ENCODE measurements at places on chromosomes 16 and 17.

DNA sequence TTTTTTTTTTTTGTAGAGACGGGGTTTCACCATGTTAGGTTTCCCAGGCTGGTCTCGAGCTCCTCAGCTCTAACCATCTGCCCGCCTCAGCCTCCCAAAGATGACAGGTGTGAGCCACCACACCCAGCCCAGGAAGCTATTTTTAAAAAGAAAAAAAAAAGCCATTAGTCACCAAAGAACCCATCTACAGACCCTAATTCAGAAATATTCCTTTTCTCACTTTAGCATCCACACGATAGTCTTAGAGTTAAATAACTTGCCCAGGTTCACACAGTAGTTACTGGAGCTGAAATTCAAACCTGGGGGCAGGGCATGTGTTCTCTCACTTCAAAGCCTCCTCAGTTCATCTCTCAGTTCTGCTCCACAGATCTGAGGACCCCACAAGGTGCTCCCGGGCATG, 70.3 kb upstream of the NOL11 start:
- no peak for DNase-seq

DNA sequence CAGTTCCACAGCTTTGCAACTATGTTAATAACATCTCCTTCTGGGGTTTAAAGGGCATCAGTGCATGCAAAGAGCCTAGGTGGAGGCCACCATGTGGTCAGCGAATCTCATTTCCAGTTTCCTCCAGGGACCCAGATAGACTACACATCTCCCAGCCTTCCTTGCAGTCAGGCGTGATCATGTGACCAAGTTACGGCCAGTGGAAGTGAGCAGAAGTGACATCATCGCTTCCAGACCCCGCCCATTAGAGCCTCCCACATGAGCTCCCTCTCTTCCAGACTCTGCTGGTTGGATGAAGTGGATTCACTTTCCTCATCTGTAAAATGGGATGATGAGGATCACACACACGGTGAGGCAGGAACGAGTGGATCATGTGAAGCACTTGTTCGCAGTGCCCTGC, 27.4 kb upstream of the KDM8 start:
- DNase-seq: no peak

GRCh38 chr17:64739316-64740058, 77.4 kb upstream of the SMURF2 start:
- DNase-seq: no peak

- no peak for DNase-seq
These were observed 197.8 kb upstream of the CHMP6 start for GRCh38 chr17:80793851-80794267.

DNA sequence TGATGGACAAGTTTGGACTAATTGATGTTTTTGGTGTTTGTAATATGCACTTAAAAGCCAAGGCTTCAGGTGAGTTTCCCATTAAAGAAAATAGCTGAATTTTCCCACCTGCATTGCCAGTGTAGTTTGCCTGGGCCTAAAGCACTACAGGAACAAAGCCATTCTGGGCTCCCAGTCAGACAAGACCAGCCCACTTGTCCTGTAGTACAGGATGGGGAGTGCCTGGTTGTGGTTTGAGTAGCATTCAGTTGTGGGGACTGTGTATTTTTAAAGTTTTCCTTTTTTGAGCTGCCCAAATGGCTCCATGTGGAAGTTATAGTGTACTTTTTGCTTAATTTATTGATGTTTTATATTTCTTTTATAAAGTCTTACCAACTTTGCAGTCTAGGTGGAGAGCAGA, 91.7 kb downstream of the TANGO6 start:
- no peak for DNase-seq
